Upper lobe of right lung (tissue), 1 donor: ENCODE measurements at places on chromosomes 5 and 9.

DNA sequence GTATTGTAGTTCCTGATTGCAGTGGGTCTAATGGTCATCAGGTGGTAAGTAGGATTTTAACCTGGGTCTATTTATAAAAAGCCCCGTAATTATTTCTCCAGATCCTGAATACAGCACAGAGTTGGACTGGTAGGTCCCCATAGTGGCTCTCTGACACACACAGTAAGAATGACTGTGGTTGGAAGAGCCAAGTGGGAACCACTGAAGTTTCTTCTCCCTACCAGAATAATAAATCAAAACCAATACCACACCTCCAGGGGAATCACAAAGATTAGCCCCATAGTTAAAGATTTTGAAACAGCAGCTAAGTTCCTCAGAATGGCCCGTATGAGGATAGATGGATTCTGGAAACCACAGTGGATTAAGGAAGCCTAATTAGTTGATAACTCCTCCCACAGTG, 68.4 kb upstream of the ZFR start:
- DNase-seq, result no peak

DNA sequence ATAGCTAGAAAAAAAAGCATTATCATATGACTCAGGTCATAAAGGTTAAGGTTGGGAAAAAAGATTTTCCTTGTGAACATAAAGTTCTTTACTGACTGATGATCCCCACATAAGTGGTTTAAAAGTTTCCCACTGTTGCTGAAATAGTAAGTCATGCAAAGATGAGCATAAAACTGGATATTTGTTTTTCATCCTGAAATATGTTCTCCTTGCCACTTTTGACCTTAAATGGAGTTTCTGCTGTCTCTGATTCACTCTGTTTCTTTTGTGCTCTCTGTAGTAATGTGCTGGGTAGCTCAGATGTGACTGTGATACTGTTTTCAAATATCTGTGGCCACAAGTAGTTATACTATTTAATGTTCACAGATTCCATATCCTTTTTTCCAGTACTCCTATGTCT, 162.5 kb upstream of the GAS1 start:
- no peak for DNase-seq

GRCh38 chr9:34995670-34996060, 6.1 kb downstream of the DNAJB5 start:
- DNase-seq, result no peak

- no peak for DNase-seq
Observed at GRCh38 chr5:135150767-135151166, 116.7 kb upstream of the PITX1 start.

GRCh38 chr9:35920051-35920620, 10.8 kb downstream of the SPAAR start:
- no peak for DNase-seq

- DNase-seq, result no peak
Observed at GRCh38 chr5:80008995-80009765, 18.1 kb upstream of the MTX3 start.
